NCI-H2171 (cell line): ENCODE measurements at places on chromosomes 4 and X.

- no peak for DNase-seq
Measured at GRCh38 chr4:166092797-166093290, 219.8 kb downstream of the TLL1 start.

GRCh38 chr4:19472666-19473065, 779.0 kb upstream of the SLIT2 start:
- DNase-seq, result no peak

DNA sequence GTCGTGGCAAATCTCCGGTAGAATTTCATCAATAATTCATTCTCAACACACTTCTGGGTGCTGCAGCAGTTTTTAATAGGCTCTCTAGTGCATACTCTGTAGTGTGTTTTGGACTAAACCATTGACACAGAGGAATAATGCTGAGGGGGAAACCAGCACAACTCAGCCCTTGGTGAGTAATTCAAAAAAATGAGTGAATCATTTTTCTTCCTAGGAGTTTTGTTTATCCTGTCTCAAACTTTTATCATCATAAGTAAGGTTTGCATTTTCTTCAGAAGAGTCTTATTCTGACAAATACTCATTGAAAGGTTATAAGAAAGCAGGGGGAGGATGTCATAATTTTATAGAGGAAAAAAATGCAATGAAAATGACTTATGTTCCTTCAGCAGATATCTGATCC, 2542.7 kb downstream of the PCDH7 start:
- DNase-seq, result no peak

GRCh38 chr4:166012129-166013030, 139.3 kb downstream of the TLL1 start:
- no peak for DNase-seq

- DNase-seq, result no peak
Measured at GRCh38 chr4:142840516-142841123, 5.5 kb downstream of the INPP4B start.

DNA sequence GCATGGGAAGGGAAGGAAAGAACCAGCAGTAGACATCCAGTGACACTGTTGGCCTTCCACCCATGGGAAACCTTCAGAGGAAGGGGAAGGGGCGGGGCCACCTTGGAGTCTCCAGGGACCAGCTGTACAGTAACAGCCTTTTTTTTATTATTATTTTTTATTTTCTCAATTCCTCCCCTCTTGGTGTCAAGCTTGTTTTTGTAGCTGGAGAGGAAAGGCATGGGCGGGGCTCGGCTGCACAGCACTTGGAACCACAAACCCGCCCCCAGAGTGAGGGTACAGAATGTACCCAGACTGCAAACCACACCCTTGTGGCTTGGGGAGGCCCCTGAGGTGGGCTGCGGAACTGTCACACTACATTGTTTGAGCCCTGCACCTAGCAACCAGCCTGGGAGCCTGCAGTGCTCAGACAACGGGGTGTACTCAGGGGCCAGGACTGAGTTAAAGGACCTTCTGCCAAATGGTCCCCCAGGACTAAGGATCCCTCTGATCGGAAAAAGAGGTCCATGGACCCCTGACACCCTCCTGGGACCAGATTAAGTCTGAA, 45.7 kb downstream of the PRPS1 start:
- peak; percentile 35 for DNase-seq

- no peak for DNase-seq
Measured at GRCh38 chrX:703466-703865, 72.9 kb downstream of the SHOX start.

GRCh38 chr4:156501962-156502361, 469.6 kb downstream of the PDGFC start:
- no peak for DNase-seq

DNA sequence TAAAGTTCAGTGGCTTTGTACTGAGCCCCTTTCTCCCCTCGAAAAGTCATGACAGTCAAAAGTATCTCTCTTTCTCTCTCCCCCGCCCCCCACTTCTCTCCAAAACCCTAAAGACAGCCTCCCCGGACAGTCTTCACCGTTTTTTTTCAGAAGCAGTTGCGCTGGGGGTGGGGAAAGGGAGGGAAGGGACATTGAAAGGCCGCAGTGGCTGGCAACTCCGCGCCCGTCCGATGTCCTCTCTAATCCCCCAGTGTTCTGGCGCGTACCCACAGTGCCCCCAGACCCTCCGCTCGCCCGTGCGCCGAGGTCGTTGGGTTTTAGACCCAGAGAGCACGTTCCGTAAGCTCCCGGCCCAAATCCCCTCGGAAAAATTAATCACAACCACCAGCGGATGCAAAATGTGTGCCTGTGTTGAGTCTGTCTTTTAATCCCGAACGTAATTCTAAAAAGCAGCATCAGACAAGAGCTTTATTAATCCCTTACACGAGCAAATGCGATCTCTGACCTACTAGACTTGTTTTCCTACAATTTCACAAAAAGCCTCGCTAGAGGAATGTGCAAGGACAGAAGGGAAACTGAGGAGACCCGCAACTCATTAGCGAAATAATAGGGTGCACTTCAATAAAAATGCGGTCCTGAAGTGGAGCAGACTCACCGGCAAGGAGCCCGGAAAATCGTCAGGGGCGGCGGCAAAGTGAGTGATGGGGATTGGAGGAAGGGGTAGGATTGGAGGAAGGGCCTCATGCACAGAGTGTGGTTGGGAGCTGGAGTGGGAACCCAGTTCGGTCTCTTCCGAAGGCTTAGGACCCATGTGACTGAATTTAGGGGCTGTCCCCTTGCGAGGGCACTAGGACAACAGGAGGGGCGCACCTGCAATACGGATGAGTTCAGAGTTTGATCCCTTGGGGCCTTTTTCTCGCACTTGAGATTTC, 12.2 kb upstream of the PRDM8 start:
- no peak for DNase-seq

DNA sequence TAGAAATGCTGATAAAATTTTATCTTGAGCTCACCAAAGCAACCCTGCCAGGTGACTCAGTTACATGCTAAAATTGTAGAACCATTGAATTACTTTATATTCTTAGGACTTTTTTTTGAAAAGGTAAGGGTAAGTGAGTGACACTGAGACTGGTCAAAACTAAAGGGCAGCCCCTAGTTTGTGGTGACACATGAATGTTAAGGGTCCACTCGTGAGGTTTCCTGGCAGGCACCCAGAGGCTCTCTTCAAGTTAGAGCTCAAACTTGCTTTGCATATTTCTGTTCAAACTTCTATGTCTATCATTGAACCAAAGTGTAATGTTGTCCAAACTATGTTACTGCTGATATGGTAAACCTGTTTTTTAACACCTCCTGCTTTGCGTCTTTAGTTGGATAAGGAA, 30.5 kb downstream of the TMPRSS11D start:
- no peak for DNase-seq

DNA sequence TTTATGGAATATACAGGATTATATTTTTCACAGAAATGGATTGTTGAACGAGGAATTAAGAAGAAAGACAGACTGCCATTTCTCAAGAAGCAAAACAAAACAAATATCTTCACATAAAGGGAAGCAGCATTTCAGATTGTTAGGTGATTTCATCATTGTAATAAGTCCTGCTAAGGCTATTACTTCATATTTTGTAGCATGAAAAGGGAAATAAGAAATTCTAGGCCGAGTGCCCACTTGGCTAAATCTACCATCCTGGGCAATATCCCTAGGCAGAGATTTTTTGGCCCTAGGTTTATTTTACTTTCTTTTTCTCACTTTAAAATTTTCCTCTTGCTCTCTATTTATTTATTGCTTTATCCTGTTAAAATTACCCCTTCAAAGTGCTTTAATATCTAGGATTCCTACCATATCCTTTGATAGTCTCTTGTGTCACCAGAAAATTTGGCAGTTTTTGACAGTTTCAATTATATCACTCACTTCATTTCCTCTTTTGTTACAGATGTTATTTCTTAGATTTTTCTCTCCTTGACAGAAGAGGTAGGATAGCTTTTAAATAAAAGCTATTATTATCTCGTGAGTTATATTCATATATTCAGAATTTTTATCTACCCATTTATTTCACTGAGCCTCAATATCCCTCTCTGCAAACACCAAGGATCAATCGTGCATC, 142.3 kb downstream of the PDGFC start:
- DNase-seq, result no peak

DNA sequence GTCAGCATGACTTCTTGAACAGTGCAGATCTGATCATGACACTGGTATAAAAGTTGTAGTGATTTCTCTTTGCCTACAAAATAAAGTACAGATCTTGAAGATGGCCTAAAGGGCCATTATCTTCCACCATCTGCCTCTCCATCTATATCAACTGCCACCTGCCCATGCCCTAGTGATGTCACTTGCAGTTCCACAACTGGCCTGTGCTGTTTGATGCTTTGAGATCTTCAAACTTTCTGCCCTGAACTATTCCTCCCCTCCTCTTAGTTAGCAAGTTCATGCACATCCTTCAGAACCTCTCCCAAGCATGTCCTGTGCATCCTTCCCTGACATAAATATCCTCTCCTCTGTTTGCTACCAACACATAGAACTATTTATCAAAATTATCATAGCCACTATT, 217.0 kb downstream of the SOWAHB start:
- DNase-seq, result no peak

- DNase-seq, result no peak
Measured at GRCh38 chrX:134671294-134671693, 13.0 kb upstream of the PLAC1 start.

GRCh38 chrX:110853610-110854009, 58.0 kb upstream of the CHRDL1 start:
- DNase-seq, result peak; percentile 73

DNA sequence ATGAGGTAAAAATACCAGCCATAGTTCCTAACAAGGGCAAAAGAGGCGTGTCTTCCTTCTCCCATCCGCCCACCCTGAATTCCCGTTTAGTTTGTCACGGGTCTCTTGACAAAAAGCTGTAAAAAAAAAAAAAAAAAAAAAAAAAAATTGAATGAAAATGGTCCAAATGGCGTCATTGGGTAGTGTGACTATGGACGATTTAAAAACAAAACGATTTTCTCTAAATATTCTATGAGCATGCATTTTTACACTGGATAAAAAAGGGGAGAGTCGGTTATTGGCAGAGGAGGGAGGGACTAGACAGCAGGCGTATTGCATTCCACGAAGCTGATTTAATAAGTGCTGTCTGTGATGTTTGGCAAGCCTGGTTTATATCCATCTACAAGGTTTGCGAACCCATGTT, at the start of gene FAM133A:
Gene FAM133A, plus strand, starts transcription at position 338 of the 403 bp plus-strand sequence. CDS start 35,214 bp downstream, outside the sequence.
- peak; percentile 86 for DNase-seq

GRCh38 chrX:16002185-16002584, 121.2 kb upstream of the GRPR start:
- no peak for DNase-seq

GRCh38 chr4:164343472-164343976, 410.4 kb upstream of the SMIM31 start:
- no peak for DNase-seq

DNA sequence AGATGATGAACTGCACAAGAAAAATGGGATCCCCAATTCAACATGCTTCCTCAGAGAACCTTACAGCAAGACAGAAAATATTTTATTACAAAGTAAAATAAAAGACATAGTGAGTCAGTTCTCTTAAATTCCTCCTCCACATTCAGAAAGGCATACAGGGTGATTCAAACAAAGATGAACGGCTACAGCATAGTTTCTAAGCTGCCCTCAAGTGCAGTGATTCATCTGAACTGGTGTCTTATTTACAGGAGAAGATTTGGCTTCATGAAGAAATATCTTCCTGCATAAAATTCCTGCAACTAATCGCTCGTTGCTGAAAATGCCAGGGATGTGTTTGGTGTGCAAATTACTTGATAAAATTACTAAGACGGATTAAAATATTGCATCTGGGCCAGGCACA, 103.6 kb downstream of the PRKX start:
- no peak for DNase-seq

DNA sequence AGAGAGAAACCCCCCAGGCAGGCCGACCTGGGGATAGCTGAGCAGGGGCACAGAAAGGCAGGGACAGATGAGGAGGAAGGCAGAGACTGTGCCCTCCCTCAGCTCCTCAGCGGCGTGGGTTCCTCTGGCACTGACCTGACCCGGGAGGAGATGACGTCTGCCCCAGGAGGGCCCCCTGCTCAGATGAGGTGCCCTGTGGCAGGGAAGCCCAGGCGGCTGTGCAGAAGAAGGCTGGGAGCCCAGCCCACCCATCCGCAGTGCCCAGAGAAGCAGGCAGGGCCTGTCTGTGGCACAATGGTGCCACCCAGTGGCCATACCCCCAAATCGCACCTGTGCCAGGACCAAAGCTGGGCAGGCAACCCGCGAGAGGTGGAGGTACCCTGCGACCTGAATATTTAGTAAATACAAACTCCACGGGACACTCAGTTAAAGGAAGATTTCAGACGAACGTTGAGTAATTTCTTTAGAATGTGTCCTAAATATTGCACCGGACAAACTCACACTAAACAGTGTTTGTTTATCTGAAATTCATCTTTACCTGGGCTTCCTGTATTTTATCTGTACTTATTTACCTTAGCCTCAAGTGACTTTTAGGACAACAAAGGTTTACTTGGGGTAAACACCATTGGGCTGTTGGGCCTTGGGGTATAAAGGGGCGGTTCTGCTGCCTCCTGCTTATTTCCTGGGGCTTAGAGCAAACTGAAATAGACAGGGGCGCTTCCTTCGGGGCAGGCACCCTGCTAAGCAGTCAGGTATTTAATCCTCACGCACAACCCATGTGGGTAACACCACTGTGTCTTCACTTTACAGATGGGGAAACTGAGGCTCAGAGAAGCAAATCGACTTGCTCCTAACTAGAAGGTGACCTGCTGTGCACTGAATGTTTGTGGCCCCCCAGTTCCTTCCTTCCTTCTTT, 46.5 kb upstream of the HMX1 start:
- DNase-seq, result no peak

GRCh38 chrX:29315931-29316330, 728.7 kb downstream of the IL1RAPL1 start:
- DNase-seq, result no peak
